ENCODE measurements at places on chromosomes 11 and 22. TPM values are rescaled to one million over a fixed set of nuclear protein-coding genes. Genes with fewer than 3 reads are reported as not detected.

The POU2AF2 gene
- not detected for total RNA-seq

The LDHAL6A gene
- total RNA-seq, result not detected

The CDCA5 gene
- 57.4 TPM for total RNA-seq

The MCHR1 gene
- not detected for total RNA-seq

The PKDREJ gene
- not detected for total RNA-seq

The DNAJB7 gene
- total RNA-seq, result not detected

The KRTAP5-10 gene
- total RNA-seq, result not detected

The TST gene
- total RNA-seq, result 62.5 TPM

The USP47 gene
- 24.1 TPM for total RNA-seq

The OR5T3 gene
- total RNA-seq, result not detected

The KCNK4 gene
- total RNA-seq, result not detected

The CAPRIN1 gene
- total RNA-seq, result 166 TPM

The NAA40 gene
- total RNA-seq, result 19.1 TPM

The MIOX gene
- total RNA-seq, result 0.11 TPM

The BRMS1 gene
- total RNA-seq, result 98.9 TPM

The DDIAS gene
- 17.9 TPM for total RNA-seq

The C1QTNF4 gene
- total RNA-seq, result not detected

The CHKA gene
- 36.2 TPM for total RNA-seq

The TPBGL gene
- 0.14 TPM for total RNA-seq

The NRXN2 gene
- total RNA-seq, result 0.19 TPM

The TSGA10IP gene
- total RNA-seq, result not detected

The OR8K1 gene
- not detected for total RNA-seq

The BTG4 gene
- not detected for total RNA-seq

The NPTXR gene
- 8.7 TPM for total RNA-seq

The C11orf97 gene
- not detected for total RNA-seq
